GM03348 (cell line): ENCODE measurements at places on chromosomes 6 and 20.

GRCh38 chr6:110703906-110704594 is 111.2 kb downstream of the CDK19 start:
- DNase-seq: peak; percentile 15

DNA sequence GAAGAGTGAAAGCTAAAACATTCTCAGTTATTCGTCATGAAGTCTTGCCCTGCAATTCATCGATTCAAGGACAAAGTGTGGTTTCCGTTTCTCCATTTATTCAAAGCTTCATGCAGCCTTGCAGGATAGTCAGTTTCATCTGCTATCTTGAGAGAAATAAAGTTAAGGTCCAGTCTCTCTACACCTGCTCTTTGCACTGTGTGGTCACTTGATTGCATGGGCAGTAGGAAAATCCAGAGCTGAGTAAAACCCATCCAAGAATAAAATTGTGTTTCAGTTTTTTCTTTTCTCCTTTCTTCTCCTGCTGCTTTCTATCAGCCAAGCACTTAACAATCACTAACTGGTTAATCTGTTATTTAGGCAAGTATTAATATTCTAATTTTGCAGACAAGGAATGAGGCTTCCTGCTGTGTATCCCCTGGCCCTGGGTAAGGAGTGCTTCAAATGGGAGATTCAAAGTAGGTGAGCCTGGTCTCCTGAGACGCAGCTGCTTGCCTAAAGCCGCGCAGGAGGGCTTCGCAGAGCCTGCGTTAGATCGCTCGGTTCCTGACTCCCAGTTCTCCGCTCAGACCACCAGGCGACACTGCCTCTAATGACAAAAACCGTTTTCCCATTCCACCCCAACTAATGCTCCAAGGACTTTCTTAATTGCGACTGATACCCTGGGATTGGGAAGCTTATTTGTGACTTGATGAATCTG is 808.3 kb downstream of the TFAP2A start:
- no peak for DNase-seq

- no peak for DNase-seq
These were observed 77.8 kb downstream of the ESR1 start for GRCh38 chr6:151885234-151885633.

GRCh38 chr6:157649311-157650260 is 173.5 kb upstream of the SNX9 start:
- no peak for DNase-seq

DNA sequence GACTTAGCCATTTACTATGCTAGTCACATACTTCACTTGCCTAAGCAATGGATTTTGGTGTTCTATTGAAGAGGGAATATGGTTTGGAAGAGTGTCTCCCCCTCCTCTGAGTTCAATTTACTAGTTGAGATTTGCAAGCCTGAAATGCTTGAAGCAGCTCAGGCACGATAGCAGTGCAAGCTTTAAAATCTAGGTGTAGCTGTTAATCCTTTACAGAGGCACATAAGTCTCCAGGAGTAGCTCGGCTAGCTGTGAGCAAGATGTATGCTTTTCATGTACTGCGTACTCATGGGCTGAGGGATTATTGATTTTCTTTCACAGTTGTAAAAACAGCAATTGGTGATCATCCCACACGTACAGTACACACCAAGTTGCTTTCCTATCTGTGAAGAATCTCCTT is 726 bp downstream of the FLRT3 start:
- DNase-seq: no peak

GRCh38 chr20:64065062-64065973 is 2.3 kb downstream of the TCEA2 start:
- DNase-seq: no peak

DNA sequence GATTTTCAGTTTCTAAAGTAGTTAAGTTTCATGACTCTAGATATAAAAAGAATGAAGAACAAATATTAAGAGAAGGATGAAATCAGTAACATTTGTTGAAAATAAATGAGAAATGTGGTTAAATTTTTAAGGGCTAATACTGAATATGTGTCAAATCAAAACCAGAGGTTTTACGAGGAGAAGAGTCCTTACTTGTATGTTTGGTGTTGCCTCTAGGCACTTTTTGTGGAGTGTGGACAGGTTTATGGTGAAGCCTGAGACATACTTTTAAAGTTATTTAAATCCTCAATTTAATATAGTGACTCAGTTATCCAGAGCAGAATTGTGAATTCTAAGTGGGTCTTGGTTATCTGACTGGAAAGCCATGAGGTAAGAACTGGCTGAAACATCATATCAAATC is 68.7 kb downstream of the COL19A1 start:
- no peak for DNase-seq

DNA sequence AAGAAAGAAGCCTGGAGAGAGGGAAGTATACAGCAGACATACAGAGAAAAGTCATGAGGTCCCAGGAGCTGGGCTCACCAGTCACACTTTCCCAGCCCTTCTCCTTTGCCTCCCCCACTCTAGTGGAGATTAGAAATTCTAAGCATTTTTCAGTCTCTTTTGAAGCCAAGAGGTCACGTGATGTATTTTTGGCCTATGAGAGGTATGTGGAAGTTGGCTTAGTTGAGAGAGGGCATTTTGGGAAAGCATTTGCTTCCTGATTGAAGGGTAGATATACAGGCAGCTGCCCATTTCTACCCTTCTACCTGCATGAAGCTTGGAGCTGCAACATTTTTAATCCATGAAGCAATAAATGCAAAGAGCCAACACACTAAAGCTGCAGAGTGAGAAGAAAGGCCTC is 106.0 kb upstream of the TNFAIP3 start:
- DNase-seq: no peak

DNA sequence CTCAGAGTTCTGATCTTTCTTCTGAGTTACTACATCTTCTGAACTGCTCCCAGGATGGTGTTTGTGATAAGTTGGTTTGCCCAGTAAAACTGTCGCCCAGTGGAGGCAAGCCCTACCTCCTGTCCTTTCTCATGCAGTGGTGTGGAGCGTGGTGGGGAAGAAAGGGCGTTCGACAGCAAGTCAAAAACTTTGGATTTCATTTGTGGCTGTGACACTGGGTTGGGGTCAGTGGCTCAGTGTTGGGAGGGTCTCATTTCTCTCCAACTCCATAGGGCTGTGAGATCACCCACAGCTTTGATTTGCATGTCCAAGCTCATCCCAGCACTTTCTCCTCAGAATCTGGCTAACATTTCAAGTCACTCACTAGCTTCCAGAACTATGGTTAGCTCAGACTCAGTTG is 17.5 kb upstream of the SLC22A2 start:
- DNase-seq: no peak

DNA sequence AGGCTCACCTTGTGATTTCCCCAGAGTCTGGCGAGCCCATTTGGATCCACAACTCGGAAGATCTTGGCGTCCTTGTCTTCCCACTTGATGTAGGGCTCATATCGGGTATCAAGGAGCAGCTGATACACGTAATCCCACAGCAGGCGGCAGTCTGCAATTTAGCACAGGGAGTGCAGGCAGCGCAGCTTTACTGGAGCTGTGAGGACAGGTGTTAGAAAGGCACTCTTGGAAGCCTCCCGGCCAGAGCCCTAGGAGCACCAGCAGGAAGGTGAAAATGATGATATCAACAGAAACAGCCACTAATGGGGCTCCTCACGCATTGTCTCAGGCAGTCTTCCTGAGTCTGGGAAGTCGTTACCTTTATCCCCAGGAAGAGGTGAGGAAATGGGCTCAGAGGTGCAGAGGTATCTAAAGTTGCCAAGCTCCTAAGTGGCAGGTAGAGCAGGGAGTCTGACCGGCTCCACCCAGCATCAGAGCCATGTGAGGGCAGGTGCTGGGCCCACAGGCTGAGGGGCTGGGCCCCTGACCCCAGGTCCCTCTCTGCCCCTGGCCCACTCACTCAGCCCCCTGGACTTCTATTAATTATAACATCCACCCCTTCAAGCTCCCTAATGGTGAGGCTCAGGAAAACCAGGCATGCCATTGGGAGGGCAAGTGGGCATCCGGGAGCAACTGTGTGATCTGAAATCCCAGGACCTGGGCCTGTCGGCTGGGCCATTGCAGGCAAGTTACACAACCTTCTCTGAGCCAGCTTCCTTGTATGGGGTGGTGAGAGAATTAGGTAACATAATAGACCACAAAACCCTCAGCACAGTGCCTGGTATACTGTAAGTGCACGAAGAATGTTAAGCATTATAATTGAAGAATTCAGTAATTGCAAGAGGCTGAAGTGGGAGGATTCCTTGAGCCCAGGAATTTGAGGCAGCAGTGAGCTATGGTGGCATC is 18.3 kb downstream of the ETV7 start:
- DNase-seq: peak; percentile 93

DNA sequence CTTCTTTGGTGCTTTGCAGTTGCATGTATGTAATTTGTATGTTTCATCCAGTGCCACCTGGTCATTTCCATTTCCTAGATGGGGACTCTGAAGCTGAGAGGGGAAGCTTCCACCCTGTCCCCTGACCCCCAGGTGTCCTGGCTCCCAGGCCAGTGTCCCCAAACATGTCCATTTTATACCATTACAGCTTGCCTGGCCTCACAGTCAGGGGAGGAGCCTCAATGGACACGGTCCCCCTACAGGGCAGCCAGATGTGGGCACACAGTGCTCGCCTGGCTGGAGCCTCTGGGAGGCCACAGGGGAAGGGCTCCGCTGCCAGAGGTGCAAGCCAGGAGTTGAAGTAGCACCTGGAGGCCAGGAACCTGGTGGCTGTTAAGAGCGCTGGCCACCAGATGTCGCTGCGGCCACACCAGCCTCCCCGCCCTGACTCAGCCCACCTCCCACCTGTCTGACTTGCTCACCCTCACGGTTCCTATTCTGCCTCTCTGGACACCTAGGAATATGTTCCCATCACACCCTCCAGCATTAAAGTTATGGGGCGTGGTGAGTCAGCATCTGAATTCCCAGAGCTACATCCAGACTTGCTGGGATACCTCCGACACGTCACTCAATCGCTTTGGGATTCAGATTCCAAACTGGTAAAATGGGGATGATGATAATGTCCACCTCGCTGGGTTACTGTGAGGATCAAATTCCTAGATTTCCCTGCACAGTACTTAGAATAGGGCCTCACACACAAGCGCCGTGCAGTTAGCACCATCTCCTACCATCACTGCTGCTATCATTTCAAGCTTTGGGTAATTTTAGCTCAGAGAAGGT is 107.4 kb downstream of the SULF2 start:
- DNase-seq: peak; percentile 45

DNA sequence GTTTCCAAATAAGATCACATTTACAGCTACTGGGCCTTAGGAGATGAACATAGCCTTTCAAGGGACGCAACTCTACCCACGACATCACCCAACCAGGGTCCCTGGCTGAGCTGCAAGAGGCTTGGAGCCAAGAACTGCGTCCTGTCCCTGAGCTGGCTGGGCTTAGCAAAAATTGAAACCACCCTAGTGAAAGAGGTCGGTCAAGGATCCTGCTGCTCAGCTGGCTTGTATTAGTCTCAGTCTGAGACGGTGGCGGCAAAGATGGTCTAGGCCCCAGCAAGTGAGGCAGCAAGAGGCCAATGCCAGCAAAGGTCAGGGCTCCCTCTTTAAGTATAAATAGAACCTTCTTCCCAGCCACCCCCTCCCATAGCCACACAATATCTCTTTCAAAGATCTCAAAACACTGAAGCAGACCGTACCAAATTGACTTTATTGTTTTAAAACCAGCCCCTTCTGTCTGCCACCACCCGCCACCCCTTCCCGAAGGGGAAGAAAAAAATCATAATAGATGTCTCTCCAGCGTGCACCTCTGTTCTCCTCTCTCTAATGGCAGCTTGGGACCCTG is 140.5 kb downstream of the EYA2 start:
- no peak for DNase-seq

DNA sequence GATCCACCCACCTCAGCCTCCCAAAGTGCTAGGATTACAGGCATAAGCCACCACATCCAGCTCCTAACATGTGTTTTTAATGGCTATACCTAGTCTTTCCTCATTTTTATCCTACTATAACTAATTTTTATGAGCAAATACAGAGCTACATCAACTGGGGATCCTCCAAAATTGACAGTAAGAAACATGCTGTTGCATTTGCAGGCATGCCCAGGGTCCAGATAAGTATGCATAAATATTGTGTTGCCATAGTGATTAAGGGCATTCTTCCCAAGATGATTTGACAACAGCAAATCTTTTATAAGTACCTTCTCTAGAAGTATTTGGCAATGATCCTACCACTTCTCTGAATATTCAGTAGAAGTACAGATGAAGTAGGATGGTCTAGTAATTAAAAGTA is 41.9 kb upstream of the MOXD1 start:
- no peak for DNase-seq

DNA sequence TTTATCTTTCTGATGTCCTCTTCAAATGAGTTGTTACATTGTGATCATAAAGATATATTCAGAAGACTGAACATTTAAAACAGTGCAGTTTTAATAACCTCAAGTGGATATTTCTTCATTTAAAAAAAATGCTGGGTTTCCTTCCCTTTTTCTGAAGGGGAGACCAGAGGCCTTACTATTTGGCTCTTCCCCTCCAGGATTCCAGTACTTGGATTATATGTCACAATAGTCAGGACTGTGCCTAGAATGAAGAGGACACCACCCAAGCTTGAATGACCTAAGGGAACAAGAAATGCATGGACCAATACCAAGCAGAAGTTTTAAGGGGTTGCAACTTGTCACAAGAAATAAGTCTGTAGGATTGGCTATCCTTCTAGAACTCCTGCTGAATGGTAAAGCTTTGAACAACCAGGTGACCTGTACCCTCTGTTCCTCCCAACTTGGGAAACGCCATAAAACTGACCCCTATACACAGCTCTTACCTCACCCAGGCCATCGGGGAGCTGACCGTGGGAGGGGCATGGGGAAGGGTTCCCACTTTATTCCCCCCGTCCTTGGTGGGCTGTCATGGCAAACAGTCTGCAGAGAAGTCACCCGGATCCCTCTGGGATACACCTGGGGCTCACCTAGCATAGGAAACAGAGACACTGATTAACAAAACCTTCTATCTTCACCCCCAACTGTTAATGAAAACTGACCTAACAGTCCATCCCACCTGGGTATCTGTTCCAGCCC is 2.0 kb downstream of the FRS3 start:
- DNase-seq: no peak

DNA sequence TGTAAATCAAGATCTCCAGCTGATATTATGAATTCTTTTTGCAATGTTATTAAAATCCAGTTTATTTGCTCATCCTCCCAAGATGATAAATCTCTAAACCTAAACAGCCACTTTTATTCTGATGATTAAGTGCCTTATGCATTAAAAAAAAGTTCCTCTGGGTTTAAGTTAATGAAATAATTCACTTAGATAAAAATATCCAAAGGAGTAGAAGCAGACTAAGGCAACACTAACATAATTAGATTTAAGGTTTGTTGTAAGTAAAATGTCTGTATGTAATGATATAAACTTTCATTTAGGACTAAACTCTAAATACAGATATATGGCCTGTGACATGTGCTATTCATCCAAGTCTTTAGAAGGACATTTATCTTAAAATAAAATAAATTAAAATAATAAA is 457.2 kb downstream of the TENT5A start:
- DNase-seq: no peak

- DNase-seq: no peak
These were observed 14.9 kb downstream of the TRERF1 start for GRCh38 chr6:42436825-42437224.

GRCh38 chr6:46279874-46280273 is 109.1 kb upstream of the ENPP5 start:
- DNase-seq: peak; percentile 28

DNA sequence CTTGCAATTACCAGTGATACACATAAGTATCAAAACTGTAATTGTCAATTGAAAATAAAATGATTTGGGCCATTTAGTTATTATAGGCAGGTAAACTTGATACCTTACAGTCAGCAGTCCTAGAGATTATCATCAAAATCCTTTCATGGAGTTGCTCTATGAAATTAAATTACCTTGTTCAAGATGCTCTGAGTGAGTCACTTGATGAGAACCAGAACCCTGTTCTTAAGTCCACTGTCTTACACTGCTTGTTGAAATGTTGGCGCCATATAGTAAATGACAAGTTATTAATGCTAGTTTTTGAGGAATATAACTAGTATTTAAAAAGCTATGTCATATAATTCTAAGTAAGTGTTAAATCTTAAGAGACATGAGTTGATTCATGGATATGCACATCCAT is 37.2 kb upstream of the BAG2 start:
- DNase-seq: no peak
